Heart right ventricle (tissue), 16 donors: ENCODE measurements at places on chromosomes 16 and 17. TPM values are rescaled to one million over a fixed set of nuclear protein-coding genes. Genes with fewer than 3 reads are reported as not detected.

- no peak for DNase-seq
Observed at GRCh38 chr16:89099905-89100304, 6.3 kb downstream of the ACSF3 start.

- DNase-seq: peak; percentile 50
Observed at GRCh38 chr16:67389911-67390815, 3.1 kb downstream of the TPPP3 start.

C1QTNF8 gene
- not detected for total RNA-seq

GRCh38 chr17:73455050-73455687, 143.4 kb upstream of the CDC42EP4 start:
- no peak for DNase-seq

- DNase-seq: peak; percentile 74
Observed at GRCh38 chr16:69930117-69930776, 20.9 kb upstream of the CLEC18A start.

DNA sequence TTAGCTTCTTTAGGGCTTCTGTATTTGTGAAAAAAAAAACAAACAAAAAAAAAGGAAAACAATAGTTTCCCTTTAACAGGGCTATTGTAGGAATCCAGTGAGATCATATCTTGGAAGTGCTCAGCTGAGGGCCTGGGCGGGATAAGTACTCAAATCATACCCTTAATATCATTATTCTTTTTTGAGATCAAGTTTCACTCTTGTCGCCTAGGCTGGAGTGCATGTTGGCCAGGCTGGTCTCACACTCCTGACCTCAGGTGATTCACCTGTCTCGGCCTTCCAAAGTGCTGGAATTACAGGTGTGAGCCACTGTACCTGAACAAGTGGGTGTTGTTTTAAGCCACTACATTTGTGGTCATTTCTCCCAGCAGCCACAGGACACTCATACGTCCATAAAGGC, 87.0 kb downstream of the CDH13 start:
- no peak for DNase-seq

- peak; percentile 87 for DNase-seq
Observed at GRCh38 chr17:40026816-40027613, 11.8 kb downstream of the CSF3 start.

- no peak for DNase-seq
Observed at GRCh38 chr17:50684612-50685333, 22.9 kb downstream of the ANKRD40 start.

- DNase-seq: no peak
Observed at GRCh38 chr16:19105891-19106624, 7.7 kb upstream of the ITPRIPL2 start.

NUTF2 gene
- total RNA-seq: 74.2 TPM

DNA sequence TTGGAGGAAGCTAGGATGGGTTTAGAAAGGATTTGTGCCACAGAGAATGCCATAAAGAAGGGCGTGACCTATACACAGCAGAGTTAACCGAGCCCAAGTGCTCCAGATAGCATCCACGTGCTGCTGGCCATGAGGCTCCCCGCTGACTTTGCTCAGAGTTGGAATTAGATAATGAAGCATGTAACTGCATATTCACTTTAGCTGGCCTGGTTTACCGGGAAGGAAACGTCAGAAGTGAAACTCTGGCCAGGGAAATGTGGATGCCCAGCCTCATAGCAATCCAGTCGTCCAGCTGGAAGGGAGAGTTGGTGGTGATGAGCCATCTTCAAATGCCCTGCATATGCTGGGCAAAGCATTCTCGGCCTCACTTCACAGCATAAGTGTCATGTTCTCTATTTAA, 6.1 kb downstream of the KRT35 start:
- DNase-seq: no peak
